Motor neuron (in vitro differentiated cells): ENCODE measurements at places on chromosomes 2 and 18. TPM values are rescaled to one million over a fixed set of nuclear protein-coding genes. Genes with fewer than 3 reads are reported as not detected.

DNA sequence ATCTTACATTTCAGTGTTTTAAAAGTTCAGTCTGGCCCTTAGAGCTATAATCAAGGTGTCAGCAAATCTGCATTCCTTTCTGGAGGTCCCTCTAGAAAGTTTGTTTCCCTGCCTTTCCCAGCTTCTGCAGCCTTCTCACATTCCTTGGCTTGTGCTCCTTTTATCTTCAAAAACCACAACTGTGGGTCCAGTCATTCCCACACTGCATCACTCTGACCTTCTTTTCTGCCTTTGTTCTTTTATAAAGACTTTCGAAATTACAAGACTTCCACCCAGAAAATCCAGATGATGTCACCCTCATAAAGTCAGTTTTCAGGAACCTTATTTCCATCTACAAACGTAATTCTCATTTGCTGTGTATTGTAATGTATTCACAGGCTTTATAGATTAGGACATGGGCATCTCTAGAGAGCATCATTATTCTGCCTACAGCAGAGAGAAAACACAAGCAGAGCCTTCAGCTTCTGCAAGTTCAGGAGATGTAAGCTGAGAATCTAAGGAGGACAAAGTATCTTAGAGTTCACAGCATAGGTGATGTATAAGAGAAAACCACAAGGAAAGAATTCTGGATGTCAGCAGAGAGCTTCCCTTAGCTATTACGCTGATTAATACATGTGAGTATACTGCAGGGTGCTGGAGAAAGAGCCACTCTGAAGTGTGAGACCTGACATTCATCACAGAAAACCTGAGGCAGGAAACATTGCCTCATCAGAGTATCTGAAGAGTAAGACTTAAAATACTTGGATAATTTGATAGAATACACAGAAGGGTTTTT is 1100.2 kb downstream of the CBLN2 start:
- no peak for ATAC-seq

- ATAC-seq = peak; percentile 74
These were observed 93.4 kb downstream of the MYO3B start for GRCh38 chr2:170271340-170271739.

DNA sequence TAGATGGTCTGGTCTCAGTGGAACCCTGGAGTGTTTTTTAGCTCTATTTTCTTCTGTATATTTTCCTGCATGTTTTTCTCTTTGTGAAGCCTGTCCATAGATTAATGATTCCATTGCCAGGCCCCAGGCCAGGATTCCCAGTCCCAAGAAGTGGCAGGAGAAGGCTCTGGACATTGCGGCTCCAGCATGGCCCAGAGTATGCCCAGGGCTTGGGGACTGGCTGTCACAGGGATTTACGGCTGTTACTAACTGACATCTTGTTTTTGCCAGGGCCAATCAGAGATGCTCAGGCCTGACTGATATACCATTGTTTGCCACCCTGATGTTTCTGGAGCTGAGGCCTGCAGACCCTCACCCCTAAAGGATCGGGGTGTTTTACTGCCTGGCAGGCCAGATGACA is 59.0 kb downstream of the PRKCE start:
- no peak for ATAC-seq

GRCh38 chr18:76819411-76820136 is 2.8 kb upstream of the ZNF236 start:
- no peak for ATAC-seq

DNA sequence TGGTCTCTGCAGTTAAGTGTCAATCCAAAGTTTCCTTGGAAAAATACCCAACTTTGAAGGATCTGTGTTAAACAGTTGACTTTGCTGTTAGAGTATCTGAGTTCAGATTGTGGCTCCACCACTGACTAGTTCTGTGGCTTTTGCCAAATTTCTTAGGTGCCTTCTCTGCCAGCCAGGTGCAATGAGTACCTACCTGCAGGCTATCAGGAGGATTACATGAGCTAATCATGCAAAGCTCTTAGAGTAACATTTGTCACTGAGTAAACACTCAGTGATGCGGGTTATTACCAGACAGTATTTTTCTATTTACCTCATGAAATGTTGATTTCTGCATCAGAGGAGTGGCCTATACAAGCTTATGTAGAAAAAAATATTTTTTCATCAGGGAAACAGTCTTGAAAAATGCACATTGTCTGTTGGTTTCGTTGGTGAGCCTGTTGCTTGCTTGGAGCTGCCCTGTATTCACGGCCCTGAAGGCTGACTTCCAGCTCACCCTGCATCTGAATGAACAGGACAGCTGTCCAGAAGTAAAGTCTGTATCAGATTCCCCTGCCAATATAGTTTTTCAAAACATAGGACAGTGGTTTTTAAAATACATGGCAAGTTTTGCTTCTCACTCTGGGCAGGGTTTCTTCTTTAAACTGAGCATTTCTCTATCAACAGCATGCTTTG is 235.1 kb downstream of the CDCA7 start:
- peak; percentile 76 for ATAC-seq

- peak; percentile 35 for ATAC-seq
These were observed 11.8 kb upstream of the LHCGR start for GRCh38 chr2:48767330-48767729.

- no peak for ATAC-seq
These were observed 60.4 kb downstream of the KIAA1328 start for GRCh38 chr18:36889321-36889720.

The CDKL4 gene
- 1.3 and 1.9 TPM in 2 replicates for total RNA-seq

The GCG gene
- total RNA-seq = not detected in 2 replicates

The KCNS3 gene
- 0.25 TPM in 1 of 2 replicates, not detected in the other for total RNA-seq

The DCDC2C gene
- not detected in 2 replicates for total RNA-seq

The APCDD1 gene
- total RNA-seq = 5.5 and 6.2 TPM in 2 replicates
